ENCODE measurements at places on chromosomes 7 and 10. TPM values are rescaled to one million over a fixed set of nuclear protein-coding genes. Genes with fewer than 3 reads are reported as not detected.

IGF2BP3 gene
- 20.3 TPM for total RNA-seq

ADCY1 gene
- 0.56 TPM for total RNA-seq

SPAM1 gene
- total RNA-seq = not detected

STAMBPL1 gene
- total RNA-seq = 55.2 TPM

GJD4 gene
- not detected for total RNA-seq

ACTL6B gene
- not detected for total RNA-seq

GNB2 gene
- total RNA-seq = 169 TPM

TMEM176A gene
- total RNA-seq = not detected

C10orf105 gene
- not detected for total RNA-seq

STOX1 gene
- total RNA-seq = under 0.01 TPM

SPDYE6 gene
- not detected for total RNA-seq

Data from regular cardiac myocyte (primary cell).